ENCODE measurements at places on chromosomes 4 and X.

GRCh38 chr4:8664031-8664805 is 71.7 kb downstream of the CPZ start:
- no peak for DNase-seq

DNA sequence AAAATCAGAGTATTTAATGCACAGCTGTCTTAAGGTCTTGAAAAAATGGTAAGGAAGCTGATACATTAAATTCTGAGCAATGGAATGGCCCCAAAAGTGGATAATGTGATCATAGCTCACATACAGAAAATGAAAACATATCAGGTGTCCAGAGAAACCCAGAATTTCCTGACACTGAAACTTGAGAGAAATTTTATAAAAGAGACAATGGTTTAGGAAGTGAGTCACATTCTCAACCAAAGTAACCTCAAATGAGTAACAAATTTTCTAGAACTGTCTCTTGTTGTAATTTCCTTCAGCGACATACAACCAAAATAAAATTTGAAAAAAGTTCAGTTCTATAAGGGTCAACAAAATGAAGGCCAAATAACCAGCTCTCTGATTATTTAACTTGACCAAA is 37.4 kb upstream of the PACRGL start:
- no peak for DNase-seq

- DNase-seq, result no peak
Observed at GRCh38 chr4:123477711-123478209, 81.2 kb downstream of the SPRY1 start.

DNA sequence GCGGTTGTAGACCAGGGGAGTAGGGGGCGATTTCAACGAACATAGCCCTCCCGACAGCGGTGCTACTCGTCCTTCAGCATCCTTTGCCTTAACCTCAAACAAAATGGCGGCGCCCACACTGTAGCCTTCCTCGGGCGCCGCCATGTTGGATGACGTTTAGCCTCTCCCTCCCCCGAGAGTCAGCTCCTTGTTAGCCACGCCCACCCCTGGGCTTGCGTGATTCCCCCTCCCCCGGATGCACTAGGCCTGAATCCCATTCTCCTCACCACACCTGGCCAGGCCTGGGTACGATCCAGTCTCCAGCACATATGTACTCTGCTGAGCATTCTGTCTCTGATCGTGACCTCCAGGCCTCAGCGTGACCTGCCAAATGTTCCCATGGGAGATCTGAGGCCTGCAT is 49.0 kb upstream of the ZNF157 start:
- peak; percentile 53 for DNase-seq

- peak; percentile 17 for DNase-seq
Observed at GRCh38 chr4:54439831-54440243, 210.7 kb downstream of the PDGFRA start.

- DNase-seq, result no peak
Observed at GRCh38 chr4:37981844-37982720, 21.9 kb downstream of the PTTG2 start.

GRCh38 chrX:18997916-18998315 is 14.0 kb upstream of the PHKA2 start:
- DNase-seq, result no peak

DNA sequence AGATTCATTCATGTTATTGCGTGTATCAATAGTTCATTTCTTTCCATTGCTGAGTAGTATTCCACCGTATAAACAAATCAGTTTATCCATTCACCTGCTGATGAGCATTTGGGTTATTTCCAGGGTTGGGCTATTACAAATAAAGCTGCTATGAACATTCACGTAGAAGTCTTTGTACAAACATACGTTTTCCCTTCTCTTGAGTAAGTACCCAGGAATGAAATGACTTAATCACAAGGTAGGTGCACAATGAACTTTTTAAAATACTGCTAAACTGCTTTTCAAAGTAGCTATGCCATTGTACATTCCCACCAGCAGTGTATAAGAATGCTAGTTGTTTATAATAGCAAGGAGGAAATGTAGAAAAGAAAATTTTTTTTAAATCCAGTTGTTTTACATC is 35.9 kb downstream of the SYTL4 start:
- no peak for DNase-seq

- DNase-seq, result no peak
Observed at GRCh38 chrX:802846-803245, 172.3 kb downstream of the SHOX start.

DNA sequence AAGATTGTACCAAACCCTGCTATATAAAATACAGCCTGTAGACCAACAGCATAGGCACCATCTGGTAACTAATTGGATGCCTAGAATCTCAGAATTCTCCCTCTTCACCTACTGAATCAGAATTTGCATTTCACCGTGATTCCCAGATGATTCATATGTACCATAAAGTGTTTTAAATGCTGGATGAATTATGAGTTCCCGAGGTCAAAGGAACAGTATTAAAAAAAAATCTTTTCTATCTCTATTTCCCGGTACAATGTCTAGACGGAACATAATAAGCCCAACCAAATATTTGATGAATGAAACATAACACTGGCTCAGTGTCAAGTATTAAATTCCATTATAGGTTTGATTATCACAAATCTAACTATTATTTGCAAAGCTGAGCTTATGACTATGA is 280.0 kb downstream of the ANKRD50 start:
- DNase-seq, result no peak

DNA sequence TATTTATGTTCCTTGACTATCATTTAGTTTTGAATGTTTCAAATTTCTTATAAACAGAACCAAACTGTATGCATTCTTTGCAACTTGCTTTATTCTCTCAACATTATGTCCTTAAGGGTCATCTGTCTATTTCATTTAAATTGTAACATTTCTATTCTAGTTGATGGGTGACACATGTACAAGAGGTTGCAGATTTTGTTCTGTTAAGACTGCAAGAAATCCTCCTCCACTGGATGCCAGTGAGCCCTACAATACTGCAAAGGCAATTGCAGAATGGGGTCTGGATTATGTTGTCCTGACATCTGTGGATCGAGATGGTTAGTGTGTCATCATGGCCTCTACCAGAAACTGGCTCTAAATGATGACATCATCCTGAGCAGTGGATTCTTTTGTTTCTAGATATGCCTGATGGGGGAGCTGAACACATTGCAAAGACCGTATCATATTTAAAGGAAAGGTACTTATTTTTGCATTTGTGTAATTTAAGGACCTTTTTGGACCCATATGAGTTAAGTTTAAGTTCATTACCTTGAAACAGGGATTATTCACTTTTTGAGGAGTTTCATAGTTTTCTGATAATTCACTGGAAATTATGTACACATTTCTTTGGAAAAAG is 6.1 kb downstream of the LIAS start:
- no peak for DNase-seq

DNA sequence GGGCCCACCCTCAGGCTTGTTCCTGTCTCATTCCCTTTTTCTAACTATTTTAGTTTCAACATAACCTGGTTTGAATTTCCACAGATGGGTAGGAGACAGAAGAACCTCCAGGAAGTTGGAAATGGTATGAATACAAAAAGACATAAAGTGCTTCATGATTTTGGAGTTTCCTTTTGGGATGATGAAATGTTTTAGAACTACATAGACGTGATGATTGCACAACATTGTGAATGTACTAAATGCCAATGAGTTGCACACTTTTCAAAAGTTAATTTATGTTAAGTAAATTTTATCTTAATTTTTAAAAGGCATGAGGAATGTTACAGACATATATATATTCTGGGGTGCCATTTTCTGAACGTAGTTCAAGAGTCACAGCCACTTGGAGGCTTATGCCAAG is 41.1 kb upstream of the IBSP start:
- no peak for DNase-seq

DNA sequence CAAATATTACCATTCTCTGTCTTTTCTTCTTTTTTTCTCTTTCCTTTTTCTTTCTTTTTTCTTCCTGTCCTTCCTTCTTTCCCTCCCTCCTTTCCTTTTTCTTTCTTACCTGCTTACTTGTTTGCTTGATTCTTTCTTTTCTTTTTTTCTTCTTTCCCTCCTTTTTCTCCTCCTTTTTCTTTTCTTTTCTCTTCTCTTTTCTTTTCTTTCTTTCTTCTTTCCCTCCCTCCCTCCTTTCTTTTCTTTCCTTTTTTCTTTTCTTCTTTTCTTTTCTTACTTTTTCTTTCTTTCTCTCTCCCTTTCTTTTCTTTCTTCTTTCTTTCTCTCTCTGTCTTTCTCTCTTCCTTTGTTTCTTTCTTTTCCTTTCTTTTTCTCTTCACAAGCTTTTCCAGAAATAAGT is 697.4 kb upstream of the ADGRL3 start:
- no peak for DNase-seq

GRCh38 chrX:41445171-41445570 is 2.0 kb upstream of the NYX start:
- no peak for DNase-seq

DNA sequence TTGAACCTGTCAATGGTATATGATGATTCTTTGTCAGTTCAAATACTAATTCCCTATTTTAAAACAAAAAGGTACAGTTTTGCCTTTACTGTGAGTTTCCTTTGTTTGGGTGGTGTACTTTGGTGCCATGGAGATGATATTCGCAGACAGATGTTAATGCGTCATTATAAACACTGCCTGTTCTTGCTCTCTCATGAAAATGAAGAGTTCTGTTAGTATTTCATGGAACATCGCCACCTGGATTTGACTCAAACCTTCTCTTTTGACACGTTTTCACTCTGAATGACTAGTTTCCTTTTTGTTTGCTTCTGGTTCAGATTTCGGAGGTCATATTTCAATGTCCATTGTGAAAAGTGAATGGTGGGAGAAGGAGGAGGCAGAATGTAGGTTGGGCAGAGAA is 6.9 kb upstream of the CTSO start:
- DNase-seq, result no peak

DNA sequence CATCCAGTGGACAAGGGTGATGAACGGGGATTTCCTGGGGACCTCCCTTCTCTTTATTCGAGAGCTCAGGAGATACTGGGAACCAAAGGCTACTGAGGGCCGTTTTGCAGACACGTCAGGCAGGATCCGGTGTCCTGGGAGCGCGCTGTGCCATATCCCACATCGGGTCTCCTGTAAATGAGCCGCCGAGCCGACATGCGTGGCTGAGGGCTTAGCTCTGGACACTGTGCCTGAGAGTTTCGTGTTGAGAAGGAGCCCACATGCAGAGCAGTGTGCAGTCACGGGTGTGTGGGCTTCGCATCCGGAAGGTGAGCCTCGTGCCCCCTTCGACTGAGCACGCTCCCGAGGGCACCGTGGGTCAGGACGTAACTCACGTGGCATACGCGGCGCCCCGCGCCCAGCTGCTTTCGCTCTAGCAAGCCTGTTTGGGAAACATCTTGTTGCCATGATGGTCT is 28.5 kb upstream of the HGFAC start:
- DNase-seq, result no peak

DNA sequence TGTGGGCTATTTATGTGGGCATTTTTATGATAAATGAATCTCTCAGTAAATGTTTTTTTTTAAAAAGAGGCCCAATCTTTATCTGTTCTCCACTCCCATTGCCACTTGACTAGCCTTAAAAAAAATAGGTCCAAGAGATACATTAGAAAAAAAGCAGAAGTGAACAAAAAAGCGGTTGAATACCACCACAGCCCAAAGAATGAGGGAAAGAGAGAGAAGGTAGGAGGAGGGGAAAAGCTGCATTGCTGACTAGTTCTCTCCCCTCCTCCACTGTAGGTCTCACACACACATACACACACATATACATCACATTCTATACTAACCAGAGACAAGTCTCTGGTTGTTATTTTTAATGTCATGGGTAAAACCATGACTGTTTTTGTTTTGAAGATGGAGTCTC is 95.8 kb upstream of the IL13RA1 start:
- DNase-seq, result no peak

- DNase-seq, result no peak
Observed at GRCh38 chr4:80454040-80454439, 118.5 kb downstream of the CFAP299 start.

- no peak for DNase-seq
Observed at GRCh38 chr4:142318280-142318679, 527.8 kb downstream of the INPP4B start.

DNA sequence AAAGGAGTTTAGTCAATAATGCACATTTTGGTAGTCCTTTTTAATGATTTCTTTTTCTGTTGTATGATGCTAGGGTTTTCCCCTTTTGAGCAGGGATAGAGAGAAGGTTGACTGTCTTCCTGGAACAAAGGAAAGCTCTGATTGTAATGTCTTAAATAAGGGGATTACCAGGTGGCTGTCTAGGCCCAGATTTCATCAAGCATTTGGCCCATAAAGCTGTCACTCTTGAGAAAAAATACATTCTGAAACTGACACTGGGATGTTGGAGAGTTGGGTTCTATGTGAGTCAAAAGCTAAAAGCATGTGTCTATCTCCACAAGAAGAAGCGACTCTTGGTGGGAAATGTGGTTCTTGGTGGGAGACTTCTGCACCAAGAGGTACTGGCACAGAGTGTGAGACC is 26.4 kb downstream of the KIAA1210 start:
- DNase-seq, result no peak
